A172 (cell line): ENCODE measurements at places on chromosomes 13 and 19. TPM values are rescaled to one million over a fixed set of nuclear protein-coding genes. Genes with fewer than 3 reads are reported as not detected.

- no peak for DNase-seq
Measured at GRCh38 chr19:2885736-2886135, 15.0 kb upstream of the ZNF57 start.

- DNase-seq: no peak
Measured at GRCh38 chr19:1144741-1145140, 29.3 kb downstream of the SBNO2 start.

CABP5 gene
- not detected in 2 replicates for total RNA-seq

HCN2 gene
- 9.3 and 12.7 TPM in 2 replicates for total RNA-seq
